ENCODE measurements at places on chromosomes 16 and 17.

GRCh38 chr16:82263521-82264143 lies 93.6 kb upstream of the MPHOSPH6 start:
- peak; percentile 63 for DNase-seq

- no peak for DNase-seq
These were observed 4.5 kb upstream of the TCAP start for GRCh38 chr17:39660397-39661385.

GRCh38 chr17:72566671-72567484 lies 446.1 kb downstream of the SOX9 start:
- no peak for DNase-seq

- DNase-seq = no peak
These were observed 16.6 kb downstream of the CHAD start for GRCh38 chr17:50451943-50452629.

DNA sequence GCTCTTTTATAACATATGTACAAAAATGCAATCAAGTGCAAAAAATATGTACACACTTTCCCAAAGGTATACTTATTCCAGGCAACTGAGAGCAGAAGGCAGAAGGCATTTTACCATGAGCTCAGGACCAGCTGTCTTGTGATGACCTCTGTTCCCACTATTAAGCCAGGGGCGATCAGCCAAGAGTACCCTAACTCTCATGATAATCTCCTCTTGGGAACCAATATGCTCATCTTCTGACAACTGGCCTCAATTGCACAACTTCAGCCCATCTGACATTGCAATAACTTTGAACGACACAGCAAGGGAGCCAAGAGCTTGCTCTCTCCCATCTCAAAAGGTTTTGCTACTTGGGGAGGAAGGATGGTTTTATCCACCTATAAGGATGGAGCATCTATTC lies 471.9 kb downstream of the HS3ST3B1 start:
- DNase-seq = no peak

Data from WTC11 (cell line).